ENCODE measurements at places on chromosomes 3 and 15. TPM values are rescaled to one million over a fixed set of nuclear protein-coding genes. Genes with fewer than 3 reads are reported as not detected.

- H3K27ac ChIP-seq, result no peak overlapping the region
- no peak overlapping the region for H3K4me3 ChIP-seq
- H3K4me1 ChIP-seq, result peaks cover 12% of the 10 kb centered on the region
- H3K36me3 ChIP-seq, result peaks cover 8% of the 10 kb centered on the region
- no peaks in the 10 kb centered on the region for H3K27me3 ChIP-seq
- DNase-seq, result no peak
These were observed 18.5 kb downstream of the LIMD1 start for GRCh38 chr3:45612918-45613602.

Gene TTC14
- total RNA-seq, result 92.9 TPM

GRCh38 chr3:98702166-98702565, 61.0 kb upstream of the ST3GAL6 start:
- no peak overlapping the region for H3K4me3 ChIP-seq
- DNase-seq, result no peak
- H3K36me3 ChIP-seq, result no peaks in the 10 kb centered on the region
- H3K4me1 ChIP-seq, result no peaks in the 10 kb centered on the region
- no peaks in the 10 kb centered on the region for H3K27me3 ChIP-seq

DNA sequence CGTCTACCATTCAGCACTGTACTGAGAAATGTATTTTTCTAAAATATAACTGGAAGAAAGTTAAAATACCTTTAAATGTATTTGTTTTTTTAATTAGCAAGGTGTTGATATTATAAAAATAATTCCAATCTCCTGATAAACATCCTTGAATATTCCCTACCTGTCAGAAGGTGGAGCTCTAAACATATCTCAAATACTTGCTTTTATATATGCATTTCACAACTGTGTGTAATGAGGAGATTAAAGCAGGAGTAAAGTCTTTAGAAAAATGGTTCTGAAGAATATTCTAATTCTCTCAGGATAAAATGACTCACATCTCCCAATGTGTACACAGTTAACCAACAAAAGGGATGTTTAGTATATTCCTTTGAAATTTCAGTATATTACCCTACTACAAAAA, 422.7 kb downstream of the PLCL2 start:
- DNase-seq, result no peak
- no peak overlapping the region for H3K4me3 ChIP-seq
- no peak overlapping the region for H3K27ac ChIP-seq
- H3K4me1 ChIP-seq, result no peaks in the 10 kb centered on the region
- no peaks in the 10 kb centered on the region for H3K27me3 ChIP-seq

DNA sequence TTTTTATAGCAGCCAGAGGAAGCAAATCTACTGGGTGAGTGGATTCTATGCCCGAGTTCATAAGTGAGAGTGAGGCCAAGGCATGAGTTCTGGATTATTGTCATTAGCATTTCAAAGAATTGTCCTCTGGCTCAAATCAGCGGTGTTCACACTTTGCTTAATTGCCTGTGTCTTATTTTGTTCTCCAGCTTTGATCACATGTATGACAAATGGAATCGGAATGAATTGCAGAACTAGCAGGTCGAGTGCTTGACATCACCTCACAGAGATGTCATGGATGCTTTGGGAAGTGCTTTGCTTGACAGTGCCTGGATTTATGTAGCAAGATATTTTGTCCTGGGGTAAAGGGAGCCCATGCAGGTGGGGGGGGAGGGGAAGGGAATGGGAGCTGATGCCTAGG, 68.0 kb downstream of the SH3GL3 start:
- H3K36me3 ChIP-seq, result no peaks in the 10 kb centered on the region
- DNase-seq, result no peak
- H3K27me3 ChIP-seq, result peaks cover 3% of the 10 kb centered on the region
- H3K4me3 ChIP-seq, result no peak overlapping the region

DNA sequence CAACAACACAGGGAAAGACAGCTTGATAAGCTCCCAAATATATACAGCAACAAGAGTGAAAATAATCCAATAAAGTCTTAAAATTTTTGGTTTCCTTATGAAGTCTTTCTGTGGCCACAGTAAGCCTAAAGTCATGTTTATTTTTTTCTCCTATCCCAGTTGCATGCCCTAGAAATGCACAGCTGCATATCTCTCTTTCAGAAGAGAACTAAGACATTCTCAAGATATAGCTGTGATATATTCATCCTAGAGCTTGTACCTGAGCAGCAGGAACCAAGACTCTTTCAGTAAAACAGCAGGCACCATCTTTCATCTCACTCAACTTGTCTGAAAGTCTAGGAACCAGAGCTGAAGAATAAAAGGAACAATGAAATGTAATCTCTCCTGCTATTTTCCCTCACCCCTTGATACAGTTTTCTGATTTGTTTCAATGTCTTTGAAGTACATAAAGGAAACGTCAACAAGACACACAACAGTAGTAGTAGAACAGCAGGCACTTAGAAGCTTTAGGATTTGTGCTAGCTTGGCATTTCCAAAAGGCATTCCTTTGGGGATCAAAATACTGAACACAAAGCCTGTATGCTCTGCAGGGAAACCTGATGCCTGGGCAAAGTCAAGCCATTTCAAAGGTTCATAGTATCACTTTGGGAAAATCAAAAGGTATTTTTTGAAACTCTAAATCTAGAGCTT, 536.8 kb downstream of the PYDC2 start:
- no peaks in the 10 kb centered on the region for H3K4me1 ChIP-seq
- H3K4me3 ChIP-seq, result no peak overlapping the region
- no peaks in the 10 kb centered on the region for H3K27me3 ChIP-seq
- H3K36me3 ChIP-seq, result no peaks in the 10 kb centered on the region
- no peak for DNase-seq
- no peak overlapping the region for H3K27ac ChIP-seq

Gene CAMKV
- not detected for total RNA-seq

DNA sequence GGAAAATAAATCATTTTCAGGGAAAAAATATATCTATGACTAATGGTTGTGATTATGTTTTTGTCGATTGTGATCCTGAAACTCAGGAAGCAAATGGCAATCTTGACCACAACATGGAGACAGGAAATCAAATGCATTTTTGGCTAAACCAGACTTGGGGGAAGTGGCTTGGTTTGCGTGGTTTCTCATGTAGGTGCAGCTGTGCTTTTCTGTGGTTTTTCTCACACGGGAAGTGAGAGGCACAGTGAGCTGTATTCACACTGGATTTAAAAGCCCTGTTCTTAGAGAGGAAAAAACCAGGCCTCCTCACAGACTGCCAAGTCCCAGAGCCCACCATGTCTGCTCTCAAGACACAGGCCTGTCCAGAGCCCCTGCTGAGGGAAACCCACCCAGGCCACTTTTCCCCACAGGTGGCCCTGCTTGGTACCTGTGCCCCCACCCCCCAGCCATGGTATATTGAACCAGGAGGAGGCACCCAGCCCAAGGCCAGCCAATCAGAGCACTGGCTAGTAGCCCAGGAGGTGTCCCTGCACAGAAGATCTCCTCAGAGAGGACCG, 46.1 kb downstream of the BTD start:
- peak; percentile 78 for DNase-seq
- H3K36me3 ChIP-seq, result no peaks in the 10 kb centered on the region
- no peak overlapping the region for H3K4me3 ChIP-seq
- H3K27ac ChIP-seq, result peak overlapping the region; percentile 16

Gene CMTM6
- total RNA-seq, result 57.4 TPM

DNA sequence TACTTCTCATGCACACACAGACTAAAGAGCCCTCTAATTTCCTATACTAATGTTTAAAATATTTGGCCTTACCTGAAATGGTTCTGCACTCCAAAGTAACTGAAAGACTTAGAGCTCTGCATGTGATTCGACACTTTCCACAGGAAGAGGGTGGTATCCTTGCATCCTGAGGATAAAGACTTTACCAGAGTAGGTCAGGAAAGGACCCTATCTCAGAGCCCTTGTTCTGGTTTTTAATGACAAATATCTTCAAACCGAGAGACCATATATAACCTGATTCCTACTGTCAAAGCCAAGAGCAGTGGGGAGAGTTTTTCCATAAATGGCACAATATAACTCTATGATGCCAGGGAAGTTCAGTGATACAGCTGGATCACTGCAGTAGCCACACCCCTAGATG, at the start of gene GP5:
TSS of gene GP5 (minus strand) at position 101 of the 400 bp plus-strand sequence. CDS start 984 bp downstream, outside the sequence.
- H3K27ac ChIP-seq, result no peak within 1 kb of the TSS
- H3K27me3 ChIP-seq, result peaks cover 3% of the 10 kb centered on the region
- peaks cover 18% of the 10 kb centered on the region for H3K4me1 ChIP-seq
- no peak for DNase-seq
- H3K36me3 ChIP-seq, result no peaks in the 10 kb centered on the region
- H3K4me3 ChIP-seq, result no peak within 1 kb of the TSS

Gene FOXB1
- total RNA-seq, result not detected

DNA sequence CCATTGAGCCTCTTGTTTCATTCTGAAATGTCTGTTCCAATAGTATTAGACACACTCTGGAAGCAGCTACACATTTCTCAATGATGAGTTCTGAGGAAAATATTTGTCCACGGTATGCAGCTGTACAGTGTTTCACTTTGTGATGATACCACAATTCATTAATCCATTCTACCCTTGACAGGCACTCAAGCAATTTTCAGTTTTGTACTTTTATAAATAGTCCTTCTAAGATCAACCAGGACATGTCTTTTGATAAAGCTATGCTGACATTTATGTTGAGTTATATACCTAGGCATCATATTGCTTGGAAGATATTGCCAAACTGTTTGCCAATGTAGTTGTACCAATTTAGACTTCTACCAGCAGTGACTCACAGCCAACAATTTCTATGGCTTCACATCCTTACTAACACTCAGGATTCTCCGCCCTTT, 165.1 kb upstream of the COL8A1 start:
- H3K4me3 ChIP-seq, result no peak overlapping the region
- no peak for DNase-seq
- H3K27me3 ChIP-seq, result no peaks in the 10 kb centered on the region
- no peak overlapping the region for H3K27ac ChIP-seq
- H3K36me3 ChIP-seq, result no peaks in the 10 kb centered on the region

Gene IMPG2
- 0.52 TPM for total RNA-seq

DNA sequence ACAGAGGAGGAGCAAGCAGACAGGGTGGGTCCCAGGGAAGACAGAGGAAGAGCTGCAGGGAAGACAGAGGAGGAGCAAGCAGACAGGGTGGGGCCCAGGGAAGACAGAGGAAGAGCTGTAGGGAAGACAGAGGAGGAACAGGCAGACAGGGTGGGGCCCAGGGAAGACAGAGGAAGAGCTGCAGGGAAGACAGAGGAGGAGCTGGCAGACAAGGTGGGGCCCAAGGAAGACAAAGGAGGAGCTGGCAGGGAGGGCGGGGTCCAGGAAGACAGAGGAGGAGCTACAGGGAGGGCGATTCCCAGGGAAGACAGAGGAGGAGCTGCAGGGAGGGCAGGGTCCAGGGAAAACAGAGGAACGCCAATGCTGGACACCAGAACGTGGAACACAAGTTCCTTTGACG, 66.5 kb downstream of the PLXNA1 start:
- H3K4me1 ChIP-seq, result no peaks in the 10 kb centered on the region
- no peaks in the 10 kb centered on the region for H3K36me3 ChIP-seq
- no peak overlapping the region for H3K4me3 ChIP-seq
- H3K27ac ChIP-seq, result no peak overlapping the region

- no peak overlapping the region for H3K4me3 ChIP-seq
- H3K4me1 ChIP-seq, result peaks cover 12% of the 10 kb centered on the region
- no peaks in the 10 kb centered on the region for H3K27me3 ChIP-seq
- peaks cover 29% of the 10 kb centered on the region for H3K36me3 ChIP-seq
- H3K27ac ChIP-seq, result no peak overlapping the region
These were observed 72.6 kb upstream of the BLM start for GRCh38 chr15:90644526-90644925.

Gene BFSP2
- total RNA-seq, result not detected

Gene GLCE
- 2.0 TPM for total RNA-seq

GRCh38 chr3:30155755-30156154, 450.6 kb upstream of the TGFBR2 start:
- no peak overlapping the region for H3K27ac ChIP-seq
- no peaks in the 10 kb centered on the region for H3K4me1 ChIP-seq
- no peaks in the 10 kb centered on the region for H3K27me3 ChIP-seq
- no peak overlapping the region for H3K4me3 ChIP-seq
- DNase-seq, result no peak
- H3K36me3 ChIP-seq, result no peaks in the 10 kb centered on the region

- H3K27me3 ChIP-seq, result no peaks in the 10 kb centered on the region
- no peaks in the 10 kb centered on the region for H3K36me3 ChIP-seq
- no peak for DNase-seq
- H3K4me1 ChIP-seq, result no peaks in the 10 kb centered on the region
These were observed 11.8 kb downstream of the PLXNA1 start for GRCh38 chr3:126994661-126995245.

Measured in natural killer cell (primary cell).